ENCODE measurements at places on chromosomes 6 and 20.
A peak's percentile ranks its signal among the peaks of the same experiment; 100 is the strongest.

DNA sequence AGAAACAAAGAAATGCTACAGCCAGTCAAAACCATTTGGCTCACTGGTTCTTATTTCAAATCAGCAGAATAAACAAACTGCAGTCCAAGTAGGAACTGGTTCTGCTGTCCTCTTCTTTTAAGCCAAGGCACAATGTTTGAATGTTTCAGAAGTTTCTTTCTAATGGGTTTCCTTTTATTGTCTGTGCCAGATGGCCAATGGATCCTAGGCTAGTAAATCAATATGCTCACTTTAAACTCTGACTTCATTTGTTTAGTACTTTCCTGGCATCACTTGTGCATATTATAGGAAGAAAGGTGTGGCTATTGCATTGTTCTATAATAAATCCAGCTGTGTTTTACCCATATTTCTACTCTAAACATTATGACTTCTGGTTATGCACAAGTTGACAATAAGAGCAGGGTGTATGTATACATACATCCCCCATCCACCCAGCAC lies 99.7 kb upstream of the PLCB4 start:
- no peak for DNase-seq

DNA sequence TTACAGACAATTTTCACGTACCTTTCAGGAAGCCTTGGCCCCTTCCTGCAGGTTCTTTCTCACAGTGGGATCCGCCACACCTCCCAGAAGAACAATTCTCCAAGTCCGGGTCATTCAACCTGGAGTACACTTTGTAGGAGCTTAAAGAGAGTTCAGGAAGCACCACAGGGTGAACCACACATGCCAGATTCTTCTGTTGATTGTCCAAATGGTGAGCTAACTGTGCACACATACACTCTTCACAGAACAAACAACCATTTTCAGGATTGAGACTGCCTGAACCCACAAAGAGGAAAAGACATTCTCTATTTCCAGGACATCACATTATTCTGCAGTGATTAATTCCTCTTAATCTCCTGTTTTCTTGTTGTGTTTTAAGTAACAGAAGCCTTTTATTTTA lies 51.0 kb downstream of the SCGN start:
- DNase-seq = no peak

DNA sequence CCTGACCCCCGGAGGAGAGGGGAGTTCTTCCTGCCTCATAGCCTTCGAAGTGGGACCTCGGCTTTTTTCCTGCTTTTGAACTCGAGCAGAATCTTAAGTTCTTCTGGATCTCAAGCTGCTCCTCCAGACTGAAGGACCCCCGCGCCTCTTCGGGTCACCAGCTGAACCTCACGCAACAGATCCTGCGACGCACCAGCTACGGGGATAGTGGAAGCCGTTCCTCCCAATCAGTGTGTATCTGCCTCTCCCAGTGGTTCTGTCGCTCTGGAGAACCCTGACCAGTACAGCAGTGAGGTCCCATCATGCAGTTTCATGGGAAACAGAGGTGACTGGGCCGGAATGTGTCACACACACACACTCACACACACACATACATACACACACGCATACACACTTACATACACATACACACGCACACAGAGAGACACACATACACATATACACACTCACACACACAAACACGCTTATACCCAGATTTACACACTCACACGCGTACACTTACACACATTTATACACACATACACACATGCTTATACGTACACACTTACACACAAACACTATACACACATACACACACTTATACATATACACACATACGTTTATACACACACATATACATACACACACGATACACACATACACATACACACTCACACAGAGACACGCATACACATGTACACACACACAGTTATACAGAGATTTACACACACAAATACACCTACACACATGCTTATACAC lies 170.0 kb downstream of the TTLL2 start:
- DNase-seq = no peak

GRCh38 chr20:37390891-37391525 lies 45.1 kb downstream of the SRC start:
- DNase-seq = no peak

GRCh38 chr6:16092140-16092539 lies 36.7 kb upstream of the MYLIP start:
- DNase-seq = no peak

DNA sequence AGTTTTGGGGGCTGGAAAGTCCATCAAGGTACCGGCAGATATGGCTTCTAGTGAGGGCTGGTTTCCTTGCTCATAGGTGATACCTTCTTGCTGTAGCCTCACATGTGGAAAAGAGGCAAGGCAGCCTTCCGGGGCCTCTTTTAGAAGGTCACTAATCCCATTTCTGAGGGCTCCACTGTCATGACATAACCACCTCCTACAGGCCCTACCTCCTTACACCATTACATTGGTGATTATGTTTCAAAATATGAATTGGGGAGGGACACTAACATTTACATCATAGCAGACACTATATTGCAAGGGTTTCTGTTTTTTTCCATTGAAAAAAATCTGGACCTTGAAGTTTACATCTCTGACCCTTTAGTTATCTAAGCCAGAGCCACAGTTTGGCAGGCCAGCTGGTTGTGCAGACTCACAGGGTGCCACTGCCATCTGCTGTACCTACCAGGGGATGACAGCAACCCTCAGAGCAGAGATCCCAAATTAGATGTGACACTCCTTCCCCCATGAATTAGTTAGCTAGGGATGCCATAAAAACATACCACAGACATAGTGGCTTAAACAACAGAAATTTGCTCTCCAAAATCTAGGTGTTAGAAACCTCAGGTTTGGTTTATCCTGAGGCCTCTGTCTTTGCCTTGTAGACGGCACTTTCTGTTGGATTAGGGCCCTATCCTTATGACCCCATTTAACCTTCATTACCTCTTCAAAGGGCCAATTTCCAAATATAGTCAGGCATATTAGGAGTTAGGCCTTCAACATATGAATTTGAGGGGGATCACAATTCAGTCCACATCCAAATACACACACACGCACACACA lies 166.4 kb upstream of the RNF217 start:
- peak; percentile 63 for DNase-seq

GRCh38 chr6:73400656-73401055 lies 6.0 kb downstream of the DDX43 start:
- no peak for DNase-seq

DNA sequence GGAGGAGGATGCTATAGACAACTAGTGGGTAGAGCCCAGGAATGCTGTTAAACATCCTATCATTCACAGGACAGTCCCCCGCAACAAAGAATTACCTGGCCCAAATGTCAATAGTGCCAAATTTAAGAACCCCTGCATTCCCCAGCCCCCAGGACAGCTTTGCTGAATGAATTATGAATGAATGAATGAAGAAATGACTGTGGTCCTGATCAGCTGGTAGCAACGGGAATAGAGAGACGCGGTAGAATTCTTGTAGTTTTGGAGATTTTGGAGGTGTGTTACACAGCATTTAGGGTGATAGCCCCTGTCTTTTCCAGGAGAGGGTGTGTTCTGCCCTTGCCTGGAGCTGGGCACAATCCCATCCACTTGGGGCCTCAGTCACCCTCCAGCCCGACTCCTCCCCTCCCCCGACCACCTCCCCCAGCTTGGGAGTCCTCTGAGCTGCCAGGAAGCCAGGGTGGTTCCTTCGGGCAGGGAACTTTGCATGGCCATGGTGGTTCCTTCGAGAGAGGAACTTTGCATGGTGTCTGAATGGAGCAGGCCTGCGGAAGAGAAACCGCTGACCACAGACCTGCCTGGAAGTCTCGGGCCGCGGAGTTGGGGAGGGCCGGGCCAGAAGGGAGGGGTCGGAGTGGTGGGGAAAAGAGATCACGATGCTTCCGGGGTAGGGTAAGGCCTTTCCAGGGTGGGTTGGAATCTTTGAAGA lies 1.0 kb upstream of the HCK start:
- DNase-seq = no peak

DNA sequence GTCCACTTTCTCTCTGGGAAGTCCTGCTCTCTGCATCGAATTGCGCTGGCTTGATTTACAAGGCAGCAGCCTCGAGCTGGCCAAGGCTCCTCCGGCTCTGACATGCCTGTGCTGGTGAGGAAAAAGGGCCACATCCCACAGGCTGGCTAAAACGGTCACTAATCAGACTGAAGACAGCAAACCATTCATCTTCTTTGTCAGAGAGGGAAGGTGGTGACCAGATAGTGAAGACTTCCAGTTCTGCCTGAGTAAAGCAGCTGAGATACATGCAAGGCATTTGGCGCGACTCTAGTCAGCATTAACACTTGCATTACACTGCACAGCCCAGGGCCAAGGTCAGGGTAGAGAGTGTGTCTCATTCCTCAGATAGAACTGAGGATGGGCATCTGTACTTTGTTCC lies 203.2 kb upstream of the MAP3K7 start:
- no peak for DNase-seq

DNA sequence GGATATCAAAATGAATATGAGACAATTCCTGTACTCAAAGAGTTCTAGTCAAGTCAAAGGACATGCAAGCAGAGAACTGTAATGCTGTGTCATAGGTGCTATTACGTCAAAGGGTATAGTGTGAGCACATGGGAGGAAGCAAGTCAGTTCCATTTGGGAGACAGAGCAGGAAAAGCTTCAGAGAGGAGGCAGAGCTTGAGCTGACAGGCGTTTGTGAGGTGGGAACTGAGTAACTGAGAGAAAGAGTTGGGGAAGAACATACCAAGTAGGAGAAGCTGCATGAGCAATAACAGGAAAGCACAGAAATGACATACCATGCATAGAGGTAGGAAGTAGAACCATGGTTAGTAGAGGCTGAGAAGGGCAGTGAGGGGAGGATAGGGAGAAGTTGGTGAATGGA lies 15.2 kb upstream of the SSR1 start:
- peak; percentile 25 for DNase-seq

- DNase-seq = no peak
Observed at GRCh38 chr6:140566781-140567277, 1192.4 kb upstream of the CITED2 start.

- peak; percentile 38 for DNase-seq
Observed at GRCh38 chr20:63495741-63496595, 2.9 kb downstream of the EEF1A2 start.

DNA sequence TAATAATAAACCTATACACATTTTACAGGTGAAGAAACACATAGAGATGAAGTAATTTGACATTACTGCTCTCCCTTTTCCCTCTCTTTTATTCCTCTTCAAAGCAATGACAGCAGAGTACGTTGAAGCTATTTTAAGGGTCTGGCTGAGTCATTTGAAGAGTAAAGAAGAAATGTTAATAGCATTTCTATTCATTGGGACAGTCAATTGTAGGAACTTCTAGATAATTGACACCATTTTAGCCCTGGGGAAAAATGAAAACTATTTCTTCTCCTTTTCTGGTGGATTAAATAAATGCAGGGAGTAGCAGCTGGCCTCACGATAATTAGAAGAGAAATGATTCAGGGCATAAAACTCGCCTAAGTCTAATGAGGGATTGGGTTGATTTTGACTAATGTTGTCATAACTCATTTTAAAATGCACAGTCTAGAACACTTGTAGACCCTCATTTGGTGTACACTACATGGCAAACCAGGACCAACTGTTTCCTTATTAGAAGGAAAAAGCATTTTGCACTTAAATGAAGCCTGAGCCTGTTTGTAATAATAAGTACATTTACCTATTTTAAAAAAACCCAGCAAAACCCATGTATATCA lies 48.1 kb downstream of the RIPOR2 start:
- DNase-seq = no peak

- DNase-seq = peak; percentile 90
Observed at GRCh38 chr6:149065658-149066556, 251.6 kb upstream of the TAB2 start.

- DNase-seq = no peak
Observed at GRCh38 chr20:50594231-50594590, 84.0 kb downstream of the PTPN1 start.

GRCh38 chr6:105094133-105094640 lies 85.6 kb downstream of the POPDC3 start:
- DNase-seq = no peak

- DNase-seq = no peak
Observed at GRCh38 chr6:121748850-121749249, 313.4 kb downstream of the GJA1 start.
